ENCODE measurements at places on chromosomes 11 and 22. TPM values are rescaled to one million over a fixed set of nuclear protein-coding genes. Genes with fewer than 3 reads are reported as not detected.

The FERMT3 gene
- 11.5 TPM for total RNA-seq

The CNIH2 gene
- total RNA-seq: not detected

The OR52I2 gene
- not detected for total RNA-seq

The RBM4B gene
- 20.1 TPM for total RNA-seq

The NXPE4 gene
- not detected for total RNA-seq

The KCTD14 gene
- 6.0 TPM for total RNA-seq

The OR52H1 gene
- total RNA-seq: not detected

The OR4D5 gene
- not detected for total RNA-seq

The ST14 gene
- total RNA-seq: 71.9 TPM

The JAM3 gene
- total RNA-seq: 12.0 TPM

The SPI1 gene
- total RNA-seq: 13.4 TPM

The PRR5 gene
- 21.3 TPM for total RNA-seq

The APOA4 gene
- 2.3 TPM for total RNA-seq

The SESN3 gene
- 27.6 TPM for total RNA-seq

The IL17REL gene
- total RNA-seq: not detected

The MIAT gene
- total RNA-seq: 0.89 TPM

The RASSF10 gene
- total RNA-seq: 7.1 TPM

The TMEM179B gene
- total RNA-seq: 66.8 TPM

The P2RY6 gene
- 0.38 TPM for total RNA-seq

The CREB3L1 gene
- 0.99 TPM for total RNA-seq

The SCGB1C1 gene
- total RNA-seq: not detected

The VPREB3 gene
- not detected for total RNA-seq

The SCN2B gene
- 0.21 TPM for total RNA-seq

The GLB1L2 gene
- 28.3 TPM for total RNA-seq

The H19 gene
- total RNA-seq: 62.2 TPM

The SCGB1D1 gene
- total RNA-seq: not detected

The MYO7A gene
- total RNA-seq: 2.4 TPM

The BRSK2 gene
- total RNA-seq: 0.26 TPM

The DEUP1 gene
- total RNA-seq: not detected

The CSRP3 gene
- not detected for total RNA-seq

The ZBTB3 gene
- 15.8 TPM for total RNA-seq

The GNAZ gene
- total RNA-seq: 5.8 TPM

The TRIM68 gene
- total RNA-seq: 6.5 TPM

The NDUFS8 gene
- 152 TPM for total RNA-seq

The SNX32 gene
- total RNA-seq: 0.76 TPM

The OR6T1 gene
- not detected for total RNA-seq

The C1QTNF4 gene
- 1.9 TPM for total RNA-seq

The MUC2 gene
- total RNA-seq: 0.05 TPM

The USP2 gene
- 18.5 TPM for total RNA-seq

The SOX6 gene
- total RNA-seq: 32.0 TPM

The OR8D1 gene
- not detected for total RNA-seq

The MMP12 gene
- not detected for total RNA-seq

The CHEK1 gene
- 4.0 TPM for total RNA-seq

The CHEK2 gene
- total RNA-seq: 8.0 TPM

The FXYD6 gene
- 8.4 TPM for total RNA-seq

The MMP8 gene
- not detected for total RNA-seq

The LAYN gene
- 1.5 TPM for total RNA-seq

The CCDC15 gene
- 2.7 TPM for total RNA-seq

The OR5AL1 gene
- total RNA-seq: not detected

The MUC6 gene
- not detected for total RNA-seq

The OR52I1 gene
- total RNA-seq: not detected

The NAT10 gene
- 45.4 TPM for total RNA-seq

The PARVG gene
- 17.1 TPM for total RNA-seq

The DERL3 gene
- 0.56 TPM for total RNA-seq

The OR2D3 gene
- not detected for total RNA-seq

The RASL10A gene
- 0.72 TPM for total RNA-seq
